ENCODE measurements at places on chromosomes 2 and 18.
A peak's percentile ranks its signal among the peaks of the same experiment; 100 is the strongest.

DNA sequence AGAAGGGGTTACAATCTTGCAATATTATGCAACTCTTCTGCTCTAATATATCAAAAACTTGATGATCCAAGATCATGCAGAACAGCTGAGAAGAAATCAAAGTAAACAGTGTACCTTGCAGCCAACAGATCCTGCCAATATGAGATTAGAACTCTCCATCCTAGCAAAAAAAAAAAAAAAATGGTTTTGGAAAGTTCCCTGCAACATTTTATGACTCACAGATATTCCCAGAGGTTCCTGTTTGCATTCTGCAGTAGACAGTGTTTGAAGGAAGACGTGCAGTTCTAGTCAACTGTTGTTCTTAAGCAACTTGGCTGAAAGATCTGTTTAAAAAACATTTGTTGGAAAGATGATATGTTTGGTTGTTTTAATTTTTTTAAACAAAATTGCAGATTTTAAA, 103.6 kb upstream of the WDR75 start:
- no peak for DNase-seq

GRCh38 chr2:228599297-228599696, 417.8 kb upstream of the SPHKAP start:
- DNase-seq, result no peak

- DNase-seq, result peak; percentile 79
Observed at GRCh38 chr2:102591491-102592045, 27.8 kb upstream of the SLC9A2 start.

- no peak for DNase-seq
Observed at GRCh38 chr2:218022851-218023530, 20.2 kb upstream of the TNS1 start.

GRCh38 chr2:148102641-148103040, 81.8 kb downstream of the MBD5 start:
- no peak for DNase-seq

DNA sequence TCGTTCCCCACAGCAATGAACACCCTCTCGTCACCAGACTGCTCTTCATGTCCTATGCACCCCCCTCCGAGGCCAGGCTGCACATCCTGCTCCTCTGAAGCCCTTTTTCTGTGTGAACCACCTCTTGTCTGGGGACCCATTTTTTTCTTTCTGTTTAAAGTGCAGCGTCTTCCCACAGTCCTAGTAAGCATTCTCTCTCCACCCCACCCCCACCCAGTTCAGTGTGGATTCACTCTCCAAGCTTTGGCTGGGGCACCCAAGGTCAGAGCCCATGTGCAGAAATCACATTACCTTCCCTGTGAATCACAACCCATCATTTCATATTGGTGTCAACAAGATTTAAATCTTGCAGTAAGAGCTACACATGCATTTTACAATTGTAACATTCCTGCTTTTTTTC, 26.4 kb upstream of the PKDCC start:
- no peak for DNase-seq

DNA sequence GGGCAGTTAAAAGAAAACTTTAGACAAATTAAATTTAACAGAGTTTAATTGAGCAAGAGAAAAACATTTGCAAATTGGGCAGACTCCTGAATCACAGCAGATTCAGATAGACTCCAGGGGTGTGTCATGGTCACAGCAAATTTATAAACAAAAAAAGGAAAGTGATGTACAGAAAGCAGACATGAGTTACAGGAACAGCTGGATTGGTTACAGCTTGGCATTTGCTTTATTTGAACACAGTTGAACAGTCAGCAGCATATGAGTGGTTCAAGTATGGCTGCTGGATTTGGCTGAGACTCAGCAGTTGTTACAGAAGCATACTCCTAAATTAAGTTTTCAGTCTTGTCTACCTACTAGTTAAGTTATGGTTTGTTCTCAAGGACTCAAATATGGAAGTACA, 82.3 kb upstream of the NYAP2 start:
- DNase-seq, result no peak

GRCh38 chr18:60649842-60650536, 277.4 kb upstream of the MC4R start:
- DNase-seq, result peak; percentile 70

DNA sequence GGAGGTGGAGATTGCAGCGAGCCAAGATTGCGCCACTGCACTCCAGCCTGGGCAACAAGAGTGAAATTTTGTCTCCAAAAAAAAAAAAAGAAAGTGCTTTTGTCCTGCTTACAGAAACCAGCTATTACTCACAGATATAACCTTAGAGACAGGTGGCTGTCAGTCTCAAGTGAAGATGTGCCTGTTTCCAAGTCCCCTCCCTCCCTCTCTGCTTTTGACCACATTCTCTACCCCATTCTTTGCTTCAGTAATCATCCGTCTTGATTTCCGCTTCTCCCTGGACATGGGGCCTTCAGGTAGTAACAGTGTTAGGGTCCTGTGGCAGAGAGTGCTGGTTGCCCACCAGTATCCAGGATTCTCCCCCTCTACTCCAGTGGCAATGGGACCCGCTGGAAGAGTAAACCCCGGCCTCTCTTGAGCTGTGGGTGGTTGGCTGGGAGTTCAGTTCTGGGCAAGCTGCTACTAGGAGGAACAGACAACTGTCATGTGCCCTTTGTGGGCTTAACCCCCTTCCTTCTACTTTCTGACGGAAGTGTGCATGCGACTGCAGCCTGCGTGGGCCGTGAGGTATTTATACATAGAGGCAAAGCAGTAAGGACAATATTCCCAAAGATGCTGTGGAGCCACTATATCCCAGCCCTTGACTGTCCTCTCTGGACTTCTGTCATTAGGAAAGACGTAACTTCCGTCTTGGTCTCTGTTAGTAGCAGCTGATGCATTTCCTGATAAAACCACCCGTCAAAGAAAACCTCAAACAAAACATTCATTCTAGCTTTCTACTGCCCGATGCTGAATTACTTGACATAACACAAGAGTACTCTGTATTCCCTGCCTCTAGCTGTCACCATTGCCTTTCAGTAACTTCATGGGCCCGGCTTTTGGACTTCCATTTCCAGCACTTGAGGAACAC, 17.8 kb downstream of the PDCL3 start:
- no peak for DNase-seq

GRCh38 chr18:63603355-63603754, 16.2 kb downstream of the SERPINB13 start:
- no peak for DNase-seq

DNA sequence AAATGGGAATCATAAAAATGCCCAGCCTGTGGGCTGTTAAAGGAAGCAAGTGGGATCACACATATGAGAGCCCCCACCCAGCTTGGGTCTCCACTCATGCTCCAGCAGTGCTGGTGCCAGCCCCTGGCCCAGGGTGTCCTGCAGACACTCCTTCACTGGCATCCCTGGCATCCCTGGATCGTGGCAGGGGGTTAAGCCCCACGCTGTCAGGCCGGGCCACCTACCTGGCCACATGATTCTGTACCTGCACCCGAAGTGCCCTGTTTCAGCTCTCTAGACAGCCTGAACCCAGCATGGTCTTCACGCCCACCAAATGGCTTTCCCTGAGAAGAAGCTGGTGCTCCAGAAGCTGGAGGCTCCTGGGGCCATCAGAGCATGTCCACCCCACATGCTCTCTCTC, 137.4 kb downstream of the INHBB start:
- DNase-seq, result no peak

DNA sequence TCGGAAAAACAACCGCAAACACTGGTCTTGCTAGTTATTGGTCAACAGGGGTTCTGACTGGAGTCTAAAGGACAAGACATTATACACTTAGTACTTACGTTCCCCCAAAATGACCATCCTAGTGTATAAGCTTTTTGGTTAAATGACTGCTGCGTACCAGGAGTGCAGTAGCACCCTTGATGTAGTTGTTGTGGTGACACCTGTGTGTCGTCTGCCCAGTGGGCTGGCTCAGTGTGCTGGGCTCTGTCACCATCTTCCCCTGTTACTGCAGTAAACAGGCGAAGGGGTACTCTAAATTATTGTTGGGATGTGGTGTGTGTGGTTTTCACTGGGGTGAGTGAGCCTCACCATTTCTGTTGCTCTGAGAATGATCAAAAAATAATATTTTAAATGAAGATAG, 76.2 kb downstream of the MAPRE2 start:
- no peak for DNase-seq

- DNase-seq, result no peak
Observed at GRCh38 chr2:70855667-70856066, 20.1 kb upstream of the CD207 start.

Data from NCI-H774 (cell line).